ENCODE measurements at places on chromosomes 16 and 17.

- DNase-seq, result no peak
Measured at GRCh38 chr17:73933164-73933766, 270.2 kb upstream of the RPL38 start.

DNA sequence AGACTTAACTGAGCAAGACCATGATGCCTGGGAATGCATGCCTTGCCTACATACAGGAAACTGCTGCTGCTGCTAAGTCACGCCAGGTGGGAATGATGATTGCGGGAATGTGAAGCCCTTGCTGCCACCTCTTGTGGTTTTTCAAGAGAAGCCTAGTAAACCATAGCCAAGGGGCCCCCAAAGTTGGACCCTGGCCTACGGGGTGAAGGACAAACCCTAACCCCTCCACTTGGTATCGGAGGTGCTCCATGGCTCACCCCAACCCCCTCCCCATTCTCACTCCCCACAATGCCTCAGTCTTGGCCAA, 233.9 kb downstream of the ZNF423 start:
- DNase-seq, result no peak

GRCh38 chr17:17700251-17700969, 19.2 kb downstream of the RAI1 start:
- DNase-seq, result no peak

DNA sequence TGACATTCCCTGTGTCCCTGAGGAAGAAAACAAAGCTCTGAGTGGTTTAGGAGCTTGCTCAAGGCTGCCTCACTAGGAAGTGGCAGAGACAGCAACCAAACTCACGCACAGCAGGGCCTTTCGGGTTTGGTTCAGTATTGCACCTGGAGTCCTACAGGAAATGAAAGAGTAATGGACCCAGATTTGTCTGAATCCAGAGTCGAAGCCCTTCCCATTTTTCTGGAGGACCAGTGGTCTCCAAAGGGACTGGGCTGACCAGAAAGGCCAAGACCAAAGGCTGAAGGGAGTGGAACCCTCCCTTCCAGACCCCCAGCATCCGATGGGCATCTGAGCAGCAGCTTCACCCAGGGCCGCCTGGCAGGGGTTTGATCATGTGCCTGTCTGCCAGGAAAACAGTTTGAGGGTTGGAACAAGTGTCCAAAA, 85.5 kb upstream of the RPL38 start:
- no peak for DNase-seq

DNA sequence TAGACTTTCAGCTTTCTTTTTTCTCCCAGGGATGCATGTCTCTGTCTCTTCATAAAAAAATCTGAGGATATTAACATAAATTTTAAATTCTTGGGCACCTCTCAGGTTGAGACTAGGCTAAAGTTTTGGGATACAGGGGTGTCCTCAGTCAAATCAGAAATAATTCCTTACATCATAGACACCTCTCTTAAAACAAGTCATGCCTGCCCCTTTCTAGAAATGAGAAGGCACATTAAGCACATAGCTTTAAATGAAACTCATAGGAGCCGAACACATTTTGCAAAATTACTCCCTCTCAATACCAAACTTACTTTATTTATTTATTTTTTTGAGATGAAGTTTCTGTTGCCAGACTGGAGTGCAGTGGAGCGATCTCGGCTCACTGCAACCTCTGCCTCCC, 67.3 kb upstream of the BCAR1 start:
- no peak for DNase-seq

DNA sequence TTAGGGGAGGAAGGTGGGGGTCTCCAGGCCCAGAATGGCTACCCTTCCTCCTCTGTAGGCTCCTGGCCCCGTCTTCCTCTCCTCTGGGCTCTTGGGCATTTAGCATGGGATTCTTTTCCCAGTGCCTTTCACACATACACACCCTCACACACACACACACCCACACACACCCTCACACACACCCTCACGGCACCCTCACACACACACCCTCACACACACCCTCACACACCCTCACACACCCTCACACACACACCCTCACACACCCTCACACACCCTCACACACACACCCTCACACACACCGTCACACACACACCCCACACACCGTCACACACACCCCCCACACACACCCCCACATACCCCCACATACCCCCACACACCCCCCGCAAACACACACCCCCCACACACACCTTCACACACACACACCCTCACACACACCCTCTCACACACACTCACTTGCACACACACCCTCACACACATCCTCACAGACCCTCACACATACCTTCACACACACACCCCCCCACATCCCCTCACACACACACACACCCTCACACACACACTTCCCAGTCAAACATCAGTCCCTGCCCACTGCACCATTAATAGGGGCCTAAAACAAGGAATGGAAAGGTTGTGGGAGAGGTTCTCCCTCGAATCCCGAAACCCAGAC, 845 bp downstream of the SGCA start:
- no peak for DNase-seq

- no peak for DNase-seq
Measured at GRCh38 chr16:15034266-15035162, 21.4 kb downstream of the NTAN1 start.

GRCh38 chr17:17824119-17824782, 12.5 kb downstream of the SREBF1 start:
- DNase-seq, result no peak

- DNase-seq, result no peak
Measured at GRCh38 chr17:7026471-7027115, 3.7 kb downstream of the BCL6B start.

DNA sequence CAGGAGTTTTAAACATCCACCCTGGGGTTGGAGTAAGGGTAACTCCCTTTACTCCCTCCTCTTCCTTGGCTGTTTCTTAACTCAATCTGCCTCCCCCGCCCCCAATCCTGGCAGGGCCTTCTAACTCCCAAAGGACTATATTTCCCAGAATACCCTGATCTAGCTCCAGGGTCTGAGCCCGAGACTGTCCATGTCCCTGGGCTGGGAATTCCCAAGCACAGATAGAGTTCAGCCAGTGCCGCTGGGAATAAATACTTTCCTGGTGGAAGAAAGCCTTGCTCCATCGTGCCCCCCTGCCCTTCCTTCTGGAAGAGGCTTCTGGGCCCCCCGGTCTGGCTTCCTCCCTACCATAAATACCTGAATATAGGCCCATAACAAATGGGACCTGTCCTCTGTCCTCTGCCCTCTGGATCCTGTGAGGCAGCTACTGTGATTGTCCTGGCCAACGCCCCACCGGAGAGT, 10.2 kb downstream of the BAHCC1 start:
- DNase-seq, result no peak

DNA sequence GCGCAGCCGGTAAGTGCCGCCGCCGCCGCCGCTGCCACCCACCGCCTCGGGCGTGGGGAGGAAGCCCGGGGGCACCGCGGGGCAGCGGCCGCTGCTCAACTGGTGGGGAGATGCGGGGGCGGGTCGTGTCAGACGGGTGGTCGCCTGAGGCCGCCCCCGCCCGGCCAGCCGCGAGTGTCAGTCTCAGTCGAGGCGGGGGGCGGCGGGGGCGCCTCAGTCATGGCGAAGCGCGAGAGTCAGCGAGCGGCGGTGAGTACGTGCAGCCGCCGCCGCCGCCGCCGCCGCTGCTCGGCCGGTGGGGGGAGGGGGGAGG, 76.2 kb downstream of the CHD9 start:
- DNase-seq, result no peak

- DNase-seq, result no peak
Measured at GRCh38 chr17:8020776-8021564, 17.9 kb upstream of the ALOX15B start.

DNA sequence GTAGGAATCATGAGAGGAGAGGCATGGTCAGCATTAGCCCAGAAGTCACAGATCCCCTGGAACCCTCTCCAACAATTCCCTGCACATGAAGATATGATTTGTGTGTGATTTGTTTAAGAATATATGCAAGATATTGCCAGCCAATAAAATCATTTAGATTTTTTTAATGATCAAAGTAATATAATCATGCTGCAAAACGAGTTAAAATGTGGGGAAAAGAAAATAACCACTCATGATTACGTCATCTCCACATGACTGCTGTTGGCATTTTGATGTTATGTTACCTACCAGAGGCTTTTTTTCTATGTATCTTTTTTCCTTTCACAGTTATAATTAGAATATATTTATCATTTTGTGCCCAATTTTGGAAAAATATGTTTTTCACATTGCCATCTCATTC, 22.4 kb downstream of the SLC35G3 start:
- no peak for DNase-seq

- no peak for DNase-seq
Measured at GRCh38 chr17:77432034-77432661, 291.4 kb downstream of the SEC14L1 start.

- no peak for DNase-seq
Measured at GRCh38 chr17:50533185-50533584, 650 bp downstream of the EPN3 start.

All from H4 (cell line).